ENCODE measurements at places on chromosomes 11 and 22. TPM values are rescaled to one million over a fixed set of nuclear protein-coding genes. Genes with fewer than 3 reads are reported as not detected.

- H3K36me3 ChIP-seq: no peaks in the 10 kb centered on the region
- no peaks in the 10 kb centered on the region for H3K4me1 ChIP-seq
- DNase-seq: no peak
Observed at GRCh38 chr22:48906216-48906835, 921.3 kb downstream of the BRD1 start.

DNA sequence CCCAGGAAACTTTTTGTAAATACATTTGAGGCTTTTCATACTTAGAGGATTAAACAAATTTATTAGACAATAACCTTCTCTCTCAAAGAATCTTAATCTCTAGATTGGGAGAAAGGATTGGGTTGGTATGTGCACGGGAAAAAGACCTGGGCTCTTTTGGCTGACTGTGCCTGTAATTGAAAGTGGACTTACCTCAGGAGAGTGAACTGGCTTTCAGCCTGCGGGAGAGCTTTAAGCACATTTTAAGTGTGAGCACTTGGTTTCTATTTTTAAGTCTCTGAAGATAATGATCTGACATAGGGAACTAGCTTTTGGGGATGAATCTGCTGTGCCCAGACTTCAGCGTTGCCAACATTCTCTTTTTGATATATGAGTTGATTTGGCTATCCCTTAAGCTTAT lies 35.8 kb downstream of the UVRAG start:
- no peaks in the 10 kb centered on the region for H3K27me3 ChIP-seq
- DNase-seq: no peak
- no peak overlapping the region for H3K4me3 ChIP-seq
- H3K36me3 ChIP-seq: no peaks in the 10 kb centered on the region
- peak overlapping the region; percentile 27 for H3K27ac ChIP-seq
- H3K4me1 ChIP-seq: peaks cover 27% of the 10 kb centered on the region

- H3K4me3 ChIP-seq: no peak overlapping the region
- no peak for DNase-seq
- H3K4me1 ChIP-seq: no peaks in the 10 kb centered on the region
- no peaks in the 10 kb centered on the region for H3K27me3 ChIP-seq
- H3K27ac ChIP-seq: no peak overlapping the region
Observed at GRCh38 chr11:131397675-131398074, 27.3 kb downstream of the NTM start.

GRCh38 chr22:29483254-29483653 lies 3.2 kb downstream of the NEFH start:
- no peak overlapping the region for H3K4me3 ChIP-seq
- peaks cover 51% of the 10 kb centered on the region for H3K27me3 ChIP-seq
- H3K36me3 ChIP-seq: no peaks in the 10 kb centered on the region
- no peak for DNase-seq

The PRAME gene
- total RNA-seq: not detected

The NR1H3 gene
- total RNA-seq: 49.2 TPM

The LRRN4CL gene
- 3.4 TPM for total RNA-seq

The MS4A1 gene
- 0.65 TPM for total RNA-seq

The DDX6 gene
- total RNA-seq: 120 TPM
